ENCODE measurements at places on chromosomes 7 and 10.
A peak's percentile ranks its signal among the peaks of the same experiment; 100 is the strongest.

DNA sequence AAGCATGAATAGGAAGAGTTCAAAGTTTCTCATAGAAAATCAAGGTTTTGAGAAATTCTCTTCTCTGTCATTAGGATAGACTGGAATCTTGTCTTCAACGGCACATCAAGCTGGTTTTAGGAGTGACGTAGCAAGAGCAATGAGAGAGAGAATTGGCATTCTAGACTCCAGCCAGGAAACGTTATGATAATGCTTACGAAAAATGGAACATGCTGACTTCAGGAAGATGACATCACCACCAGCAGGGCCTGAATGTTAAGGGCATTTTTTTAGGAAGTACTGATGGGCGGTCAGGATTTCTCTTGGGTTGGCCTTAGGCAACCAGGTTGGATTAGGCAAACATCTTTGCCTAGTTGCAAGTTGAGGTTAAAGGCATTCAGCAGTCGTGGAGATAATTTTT lies 213.2 kb upstream of the CTBP2 start:
- no peak for DNase-seq

GRCh38 chr10:69881202-69881601 lies 79.5 kb downstream of the COL13A1 start:
- no peak for DNase-seq

- DNase-seq: no peak
Measured at GRCh38 chr10:27104919-27105318, 4.6 kb upstream of the ANKRD26 start.

DNA sequence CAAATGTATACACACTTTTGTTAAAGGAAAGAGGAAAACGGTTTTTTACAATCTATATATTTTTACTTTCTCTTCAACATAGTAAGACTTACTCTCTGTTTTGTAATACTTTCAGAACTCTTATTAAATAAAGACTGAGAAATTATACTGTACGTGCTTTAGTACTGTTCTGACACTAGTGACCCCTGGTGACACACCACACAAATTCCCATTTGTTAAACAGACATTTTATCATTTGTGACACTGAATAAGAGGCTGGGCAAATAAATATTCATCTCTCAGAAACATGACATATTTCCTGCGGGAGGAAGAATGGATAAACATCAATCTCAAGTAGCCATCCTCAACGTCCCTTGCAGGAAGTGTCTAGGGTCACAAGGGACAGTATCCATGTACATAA lies 68.9 kb upstream of the ZNF33B start:
- no peak for DNase-seq

- peak; percentile 69 for DNase-seq
Measured at GRCh38 chr7:110604885-110605284, 486.0 kb upstream of the LRRN3 start.

DNA sequence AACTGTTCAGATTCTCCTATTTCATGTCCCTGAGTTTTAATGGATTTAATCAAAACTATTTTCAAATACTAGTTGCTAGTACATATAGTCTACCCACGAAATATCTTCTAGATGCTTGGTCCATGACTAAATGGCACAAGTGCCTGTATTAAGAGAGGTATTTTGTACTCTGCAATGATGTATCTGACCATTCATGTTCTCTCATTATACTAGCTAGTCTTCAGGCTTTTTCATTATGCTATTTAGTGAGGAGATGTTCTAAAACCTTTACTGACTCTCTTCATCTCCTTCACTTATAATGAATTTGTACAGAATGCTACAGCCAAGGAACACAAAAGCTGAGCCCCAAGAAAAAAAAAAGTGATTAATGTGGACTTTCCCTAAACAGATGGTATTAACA lies 222.5 kb downstream of the AHR start:
- no peak for DNase-seq

- no peak for DNase-seq
Measured at GRCh38 chr7:134852625-134853024, 73.2 kb downstream of the CALD1 start.

- DNase-seq: peak; percentile 60
Measured at GRCh38 chr10:124221356-124222317, 128.2 kb upstream of the CHST15 start.

DNA sequence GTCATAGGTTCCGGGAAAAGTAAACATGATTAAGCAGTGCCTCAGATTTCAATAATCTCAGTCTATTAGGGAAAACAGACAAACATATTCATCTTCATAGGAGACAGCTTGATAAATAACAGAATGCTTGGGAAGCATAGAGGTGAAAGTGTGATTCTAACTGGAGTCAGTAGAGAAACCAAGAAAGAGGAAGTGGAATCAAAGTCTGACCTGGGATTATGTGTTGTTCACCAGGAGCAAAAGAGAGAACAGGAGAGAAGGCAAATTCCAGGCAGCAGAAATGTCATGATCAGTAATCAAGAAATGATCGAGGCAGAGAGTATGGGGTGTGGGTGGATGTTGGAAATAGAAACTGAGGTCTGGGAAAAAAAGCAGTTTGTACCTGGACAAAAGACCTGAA lies 43.7 kb downstream of the DGKB start:
- DNase-seq: no peak

GRCh38 chr7:139673230-139673629 lies 104.6 kb downstream of the HIPK2 start:
- peak; percentile 82 for DNase-seq

DNA sequence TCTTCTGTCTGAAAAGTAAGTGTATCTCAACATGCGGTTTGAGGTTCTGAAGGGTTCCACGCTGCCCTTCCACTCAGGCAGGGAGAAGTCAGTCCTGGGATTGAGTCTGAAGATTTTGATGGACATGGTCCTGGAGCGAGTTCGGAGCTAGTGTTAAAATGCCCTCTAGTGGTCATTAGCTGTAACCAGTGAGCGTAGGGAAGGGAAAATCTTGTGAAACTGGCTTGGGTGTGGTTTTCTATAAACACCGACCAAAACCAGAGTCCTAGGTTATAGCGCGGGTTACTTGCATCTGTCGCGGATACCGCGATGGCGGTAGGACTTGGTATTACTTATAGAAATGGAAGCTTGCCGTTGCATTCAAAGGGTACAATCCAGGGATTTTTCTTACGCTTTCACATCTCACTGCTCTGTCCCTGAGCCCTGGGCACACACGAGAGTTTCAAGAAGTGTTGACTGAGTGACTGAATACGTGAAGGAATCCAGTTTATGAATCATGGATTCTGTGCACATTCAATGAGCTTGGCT lies 348.2 kb upstream of the C7orf33 start:
- DNase-seq: peak; percentile 76

DNA sequence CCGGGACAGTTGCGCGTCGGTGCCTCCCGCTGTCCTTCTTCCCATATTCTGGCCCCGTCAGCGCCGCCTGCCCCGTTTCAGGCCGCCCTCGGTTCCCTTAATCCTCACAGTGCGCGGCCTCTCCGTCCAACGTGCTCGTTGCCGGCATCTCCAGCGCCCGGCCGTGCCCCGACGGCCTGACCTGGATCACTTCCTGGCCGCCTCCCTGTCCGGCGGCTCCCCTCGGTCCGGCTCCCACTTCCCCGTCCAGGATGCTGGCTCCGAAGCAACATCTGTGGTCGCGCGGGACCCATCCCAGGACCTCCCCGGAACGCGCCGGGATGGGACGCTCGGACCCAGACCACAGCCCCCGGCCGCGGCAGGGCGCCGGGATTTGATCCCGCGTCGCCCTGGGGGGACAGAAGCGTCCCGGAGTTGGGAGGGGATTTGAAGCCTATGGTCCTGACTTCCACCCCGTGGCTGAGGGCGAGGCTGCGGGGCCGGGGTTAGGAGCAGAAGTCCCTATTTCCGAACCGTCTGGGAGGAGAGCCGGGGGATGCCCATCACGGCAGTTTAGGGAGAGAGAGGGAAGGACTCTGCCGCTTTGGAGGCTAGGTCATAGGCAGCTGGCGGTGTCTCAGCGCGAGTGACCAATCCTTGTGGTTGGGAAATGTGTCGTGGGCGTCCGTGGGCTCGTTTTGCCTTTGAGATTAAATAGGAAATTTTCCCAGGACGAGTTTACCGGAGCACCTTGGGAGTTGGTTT lies 53.8 kb downstream of the KCTD7 start:
- no peak for DNase-seq

DNA sequence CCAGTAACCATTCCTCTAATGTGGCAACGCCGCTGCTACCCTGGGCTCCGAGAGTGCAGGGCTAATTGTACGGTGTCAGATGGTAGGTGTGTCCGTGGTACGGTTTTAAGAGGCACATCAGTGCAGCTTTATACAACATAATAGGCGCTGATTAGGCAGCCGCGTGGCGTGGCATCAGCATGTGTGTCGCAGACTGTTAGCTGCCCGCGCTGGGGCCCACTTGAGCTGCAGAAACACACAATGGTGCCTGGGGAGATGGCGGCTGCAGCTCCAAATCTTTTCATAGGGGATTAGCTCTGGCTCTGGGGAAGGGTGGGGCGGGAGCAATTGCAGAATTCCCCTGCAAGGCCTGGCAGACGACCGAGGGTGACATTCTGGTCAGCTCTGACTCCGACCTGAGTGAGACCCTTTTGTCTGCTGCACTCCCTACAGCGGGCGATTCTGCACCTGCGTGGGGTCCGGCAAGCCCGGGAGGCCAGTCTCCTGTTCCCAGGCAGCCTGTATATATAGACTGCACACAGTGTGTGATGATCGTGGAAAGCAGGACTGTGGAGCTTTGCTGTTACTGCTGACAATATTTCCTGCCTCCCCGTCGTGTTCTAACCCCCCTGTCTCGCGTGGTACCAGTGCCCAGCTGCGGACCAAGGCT lies 722.7 kb upstream of the CELF2 start:
- no peak for DNase-seq

DNA sequence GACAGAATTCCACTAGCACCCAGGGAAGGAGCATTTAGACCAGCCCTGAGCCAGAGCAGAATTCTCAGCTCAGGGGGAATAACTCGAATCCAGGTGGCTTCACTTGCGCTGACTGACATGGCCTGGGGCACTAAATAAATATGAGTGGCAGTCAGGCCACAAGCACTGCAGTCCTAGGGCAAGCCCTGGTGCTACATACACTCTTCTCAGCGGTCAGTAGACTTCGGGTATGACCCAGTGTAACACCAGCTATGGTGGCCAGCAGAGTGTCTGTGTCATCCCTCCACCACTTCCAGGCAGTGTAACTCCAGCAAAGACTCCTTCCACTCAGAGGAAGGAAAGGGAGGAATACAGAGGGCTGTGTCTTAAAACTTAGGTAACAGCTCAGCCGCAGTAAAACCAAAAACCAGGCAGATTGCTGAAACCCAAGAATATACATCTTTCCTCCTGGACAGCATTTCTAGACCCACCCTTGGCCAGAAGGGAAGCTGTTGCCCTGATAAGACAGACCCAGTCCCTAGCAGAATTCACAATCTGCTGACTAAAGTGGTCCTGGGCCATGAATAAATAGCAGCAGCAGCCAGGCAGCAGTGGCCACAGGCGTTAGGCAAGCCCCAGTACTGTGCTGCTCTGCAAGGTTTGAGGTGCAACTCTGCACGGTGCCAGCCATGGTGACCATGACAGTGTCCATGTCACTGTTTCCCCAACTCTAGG lies 77.0 kb downstream of the SNX13 start:
- no peak for DNase-seq

DNA sequence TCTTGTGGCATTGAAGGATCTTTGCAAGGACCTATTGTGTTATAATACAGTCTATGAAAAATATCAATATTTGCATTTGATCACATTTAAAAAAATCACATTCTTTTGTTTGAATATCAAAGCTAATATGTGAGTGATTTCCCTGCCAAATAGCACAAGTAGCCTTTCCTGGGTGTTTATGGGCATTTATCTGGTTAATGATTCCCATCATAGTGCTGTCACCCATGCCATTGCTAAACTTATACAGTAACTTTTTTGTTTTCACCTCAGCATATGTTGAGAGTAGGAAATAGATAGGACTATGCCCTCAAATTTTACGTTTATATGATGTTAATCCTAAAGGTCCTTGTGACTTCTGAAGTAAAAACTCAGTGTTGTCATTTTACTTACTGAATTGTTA lies 136.9 kb downstream of the CFTR start:
- no peak for DNase-seq

GRCh38 chr7:155483868-155484325 lies 26.0 kb downstream of the EN2 start:
- DNase-seq: no peak

DNA sequence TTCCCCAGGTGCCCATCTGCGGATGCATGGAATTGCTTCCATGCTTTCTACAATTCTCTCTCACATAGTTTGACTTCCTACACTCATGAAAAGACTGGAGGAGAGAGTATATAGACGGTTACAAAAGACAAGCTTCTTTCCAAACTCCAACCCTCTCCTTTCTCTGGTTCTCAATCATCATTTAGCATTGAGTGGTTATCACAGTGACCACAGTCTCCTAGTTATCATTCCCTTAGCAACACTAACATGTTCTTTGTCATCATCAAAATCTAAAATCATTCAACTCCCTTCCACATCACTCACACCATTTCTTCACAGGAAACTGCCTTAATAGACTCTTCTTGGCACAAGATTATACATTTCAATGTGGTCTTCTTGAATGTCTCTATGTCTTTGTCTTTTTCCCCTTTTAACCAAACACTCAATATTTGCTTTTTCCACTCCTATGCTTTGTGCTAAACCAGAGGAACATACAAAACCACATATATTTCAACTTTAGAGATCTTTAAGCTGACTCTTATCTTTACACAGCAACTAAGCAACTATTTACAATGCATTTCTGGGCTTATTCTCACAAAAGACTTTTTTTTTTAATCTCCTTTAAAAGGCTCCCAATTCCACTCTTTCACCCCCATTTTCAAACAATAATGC lies 126.3 kb downstream of the CNOT4 start:
- no peak for DNase-seq

DNA sequence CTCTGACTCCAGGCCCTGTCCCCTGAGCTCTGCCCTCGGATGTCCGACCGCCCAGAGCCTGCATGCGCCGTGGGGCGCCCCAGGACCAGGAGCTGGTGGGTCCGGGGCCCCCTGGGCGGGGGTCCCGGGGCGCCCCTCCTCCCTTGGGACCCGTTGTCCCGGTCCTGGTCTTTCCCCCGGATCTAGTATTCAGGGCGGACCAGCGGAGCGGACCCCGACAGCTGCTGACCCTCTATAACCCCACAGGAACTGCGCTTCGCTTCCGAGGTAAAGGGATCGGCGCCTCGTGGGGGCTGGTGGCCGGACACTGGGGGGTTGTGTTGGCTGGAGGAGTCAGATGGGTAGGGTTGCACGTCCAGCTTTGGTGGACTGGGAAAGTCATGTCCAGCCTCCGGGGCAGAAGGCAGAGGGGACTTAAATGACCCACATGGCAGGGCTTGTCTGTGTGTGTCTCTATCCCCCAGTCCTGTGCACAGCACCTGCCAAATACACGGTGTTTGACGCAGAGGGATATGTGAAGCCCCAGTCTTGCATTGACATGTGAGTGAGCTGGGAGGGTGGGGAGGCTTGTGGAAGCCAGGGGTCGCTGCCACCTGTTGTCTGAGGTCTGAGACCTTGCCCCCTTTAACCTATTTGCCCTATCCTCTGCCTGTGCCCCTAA lies 520 bp downstream of the MOSPD3 start:
- peak; percentile 40 for DNase-seq

GRCh38 chr7:69147631-69148030 lies 450.6 kb upstream of the AUTS2 start:
- DNase-seq: no peak
